ENCODE measurements at places on chromosomes 2 and 18. TPM values are rescaled to one million over a fixed set of nuclear protein-coding genes. Genes with fewer than 3 reads are reported as not detected.

DNA sequence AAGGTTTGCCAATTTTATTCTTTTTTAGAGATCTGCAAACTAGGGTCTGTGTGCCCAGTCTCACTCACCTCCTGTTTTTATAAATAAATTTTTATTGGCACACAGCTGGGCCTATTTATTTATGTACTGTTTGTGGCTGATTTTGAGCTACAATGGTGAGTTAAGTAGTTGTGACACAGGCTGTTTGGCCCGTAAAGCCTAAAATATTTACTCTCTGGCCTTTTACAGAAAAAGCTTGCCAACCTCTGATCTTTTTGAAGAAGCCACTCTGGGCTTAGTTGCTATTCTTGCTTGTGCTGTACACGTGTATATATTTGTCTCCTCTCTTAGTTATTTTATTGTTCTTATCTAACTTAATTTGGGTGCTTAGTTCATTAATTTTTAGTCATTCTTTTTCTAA, 14.5 kb downstream of the NAB1 start:
- no peak for DNase-seq

The ALLC gene
- total RNA-seq = not detected

The EGR4 gene
- not detected for total RNA-seq

GRCh38 chr2:172510088-172510487, 45.8 kb upstream of the PDK1 start:
- DNase-seq = no peak

GRCh38 chr2:173979751-173980351, 14.7 kb upstream of the SP3 start:
- DNase-seq = no peak

DNA sequence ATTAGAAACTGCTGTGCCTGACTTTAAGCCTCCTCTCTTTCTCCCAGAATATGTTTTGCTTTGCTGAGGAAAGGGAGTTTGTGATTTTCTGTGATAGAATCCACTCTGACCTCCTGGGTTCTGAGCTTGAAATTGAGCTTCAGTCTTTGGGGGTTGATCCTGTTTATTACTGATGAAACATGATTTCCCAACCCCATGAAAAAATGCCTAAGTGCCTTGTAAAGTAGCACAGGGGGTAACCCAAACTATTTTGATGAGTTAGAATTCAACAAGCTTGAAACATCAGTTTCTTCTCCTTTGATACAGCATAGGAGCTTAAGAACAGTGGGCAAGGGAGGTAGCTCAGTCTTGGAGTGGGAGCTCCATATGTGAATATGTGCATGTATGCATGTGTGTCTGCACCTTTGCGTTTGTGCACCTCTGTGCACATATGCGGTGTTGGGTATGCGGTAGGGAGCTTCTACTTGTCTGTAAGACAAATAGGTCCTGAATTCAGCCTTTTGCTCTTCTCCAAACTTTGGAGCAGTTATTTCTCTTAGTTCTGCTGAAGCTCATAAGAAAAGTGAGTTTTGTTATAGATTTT, 364.6 kb downstream of the OSR1 start:
- no peak for DNase-seq

DNA sequence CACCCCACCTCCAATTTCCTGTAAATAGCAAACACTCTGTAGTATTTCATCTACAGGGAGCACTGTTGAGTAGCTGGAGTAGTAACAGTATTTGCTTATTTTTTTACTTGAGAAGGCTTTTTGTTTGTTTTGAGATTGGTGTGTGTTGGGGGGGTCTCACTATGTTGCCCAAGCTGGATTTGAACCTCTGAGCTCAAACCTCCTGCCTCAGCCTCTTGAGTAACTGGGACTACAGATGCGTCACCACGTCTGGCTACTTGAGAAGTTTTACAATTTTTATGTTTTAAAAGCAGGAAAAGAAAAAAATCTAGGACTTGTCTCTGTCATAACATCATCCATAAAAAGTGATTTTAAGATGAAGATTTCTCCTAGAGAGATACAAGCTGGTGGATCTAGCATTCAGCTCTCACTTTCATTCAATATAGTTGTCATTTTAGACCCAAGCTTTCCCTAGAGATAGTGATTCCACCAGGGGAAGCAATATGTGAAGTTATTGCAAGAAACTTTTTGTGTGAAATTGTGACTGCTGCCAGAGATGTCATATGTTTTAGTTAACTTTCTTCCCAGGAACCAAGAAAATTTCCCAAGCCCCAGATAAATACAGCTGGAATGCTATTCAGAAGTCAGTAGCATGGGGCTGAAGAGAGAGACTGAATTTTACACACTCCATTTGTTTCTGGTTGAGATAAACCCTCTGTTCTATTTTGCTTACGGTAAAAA, 60.2 kb upstream of the MAP4K3 start:
- DNase-seq = no peak

DNA sequence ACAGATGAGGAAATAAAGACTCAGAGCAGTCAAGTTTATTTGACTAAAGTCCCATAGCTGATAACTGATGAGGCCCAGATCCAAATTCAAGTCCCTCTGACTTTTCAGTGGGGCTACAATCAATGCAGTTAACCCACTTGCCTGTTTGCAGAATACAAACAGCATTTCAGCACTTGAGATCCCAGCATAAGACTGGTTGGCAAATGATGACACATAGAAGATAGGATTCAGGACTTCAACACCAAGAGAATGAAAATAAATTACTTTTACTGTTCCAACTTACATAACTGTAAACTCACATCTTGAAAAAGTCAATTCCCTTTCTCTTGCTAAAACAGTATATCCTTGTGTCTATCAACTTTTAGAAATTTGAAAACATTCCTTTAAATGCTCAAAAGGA, 61.2 kb downstream of the CCDC93 start:
- no peak for DNase-seq

DNA sequence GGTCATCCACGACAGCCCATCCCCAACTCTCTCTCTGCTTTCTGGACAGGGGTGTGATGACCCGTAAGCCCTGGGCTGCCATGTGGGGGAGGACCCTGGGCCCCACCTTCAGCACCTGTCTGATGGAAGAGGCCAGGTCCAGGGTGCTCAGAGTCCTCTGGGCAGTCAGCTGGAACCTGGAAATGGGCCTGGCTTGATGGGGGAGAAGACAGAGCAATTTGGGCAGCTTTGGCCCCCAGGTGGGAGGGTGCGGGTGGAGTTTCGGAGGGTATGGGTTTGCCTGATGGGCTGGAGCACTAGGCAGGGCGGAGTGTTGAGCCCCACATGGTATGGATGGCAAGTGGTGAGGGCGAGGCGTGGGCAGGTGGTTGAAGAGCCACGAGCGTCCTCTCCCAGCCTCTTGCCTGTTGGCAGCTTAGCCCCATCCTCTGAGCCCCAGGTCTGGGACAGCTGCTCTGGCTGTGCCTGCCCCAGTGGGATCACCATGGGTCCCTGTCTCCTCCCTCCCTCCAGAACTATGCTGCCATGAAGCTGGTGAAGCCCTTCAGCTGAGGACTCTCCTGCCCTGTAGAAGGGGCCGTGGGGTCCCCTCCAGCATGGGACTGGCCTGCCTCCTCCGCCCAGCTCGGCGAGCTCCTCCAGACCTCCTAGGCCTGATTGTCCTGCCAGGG, 232.7 kb downstream of the DYSF start:
- no peak for DNase-seq

DNA sequence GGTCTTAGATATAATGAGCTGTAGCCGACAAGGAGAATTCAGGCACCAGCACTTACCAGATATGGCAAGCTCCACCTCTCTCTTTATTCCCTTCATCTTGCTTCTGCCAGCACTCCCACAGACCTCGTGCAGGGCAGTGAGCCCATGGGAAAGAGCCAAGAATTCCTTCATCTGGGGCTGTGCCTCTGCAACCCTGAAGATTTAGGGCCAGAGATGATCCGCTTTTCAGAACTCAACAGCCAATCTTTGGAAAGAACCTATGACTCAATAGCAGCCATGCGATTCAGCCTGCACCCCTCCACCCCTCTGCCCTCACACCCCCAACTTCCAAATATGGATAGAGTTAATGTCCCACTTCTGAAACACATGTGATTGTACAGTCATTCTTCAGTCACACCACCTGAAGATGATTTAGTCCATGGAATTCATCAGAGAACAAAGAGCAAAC, 533.7 kb upstream of the TNP1 start:
- no peak for DNase-seq

DNA sequence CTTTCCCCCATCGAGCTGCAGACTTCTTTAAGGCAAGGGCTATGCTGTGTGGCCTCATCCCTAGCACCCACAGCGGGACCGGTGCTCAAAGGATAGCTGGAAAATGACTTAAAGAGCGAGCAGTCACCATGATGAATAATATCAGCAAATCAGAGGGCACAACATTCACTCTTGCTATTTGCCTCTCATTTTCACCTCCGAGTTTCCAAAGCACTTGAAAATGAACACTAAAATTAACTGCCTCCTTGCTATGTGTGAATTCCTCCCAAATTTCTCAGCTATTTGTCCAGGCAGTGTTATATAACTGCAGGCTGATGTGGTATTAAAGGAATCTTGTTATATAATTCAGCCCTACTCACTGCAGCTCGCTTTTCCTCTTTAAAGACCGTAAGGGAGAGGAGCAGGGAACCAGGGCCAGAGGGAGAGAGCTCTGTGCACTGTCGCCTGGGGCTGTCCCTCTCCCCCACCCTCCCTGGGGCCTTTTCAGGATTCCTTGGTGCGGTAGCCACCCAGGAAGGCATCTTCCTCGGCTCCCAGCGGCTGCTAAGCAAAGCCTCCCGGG, 1.4 kb downstream of the CYS1 start:
- no peak for DNase-seq

DNA sequence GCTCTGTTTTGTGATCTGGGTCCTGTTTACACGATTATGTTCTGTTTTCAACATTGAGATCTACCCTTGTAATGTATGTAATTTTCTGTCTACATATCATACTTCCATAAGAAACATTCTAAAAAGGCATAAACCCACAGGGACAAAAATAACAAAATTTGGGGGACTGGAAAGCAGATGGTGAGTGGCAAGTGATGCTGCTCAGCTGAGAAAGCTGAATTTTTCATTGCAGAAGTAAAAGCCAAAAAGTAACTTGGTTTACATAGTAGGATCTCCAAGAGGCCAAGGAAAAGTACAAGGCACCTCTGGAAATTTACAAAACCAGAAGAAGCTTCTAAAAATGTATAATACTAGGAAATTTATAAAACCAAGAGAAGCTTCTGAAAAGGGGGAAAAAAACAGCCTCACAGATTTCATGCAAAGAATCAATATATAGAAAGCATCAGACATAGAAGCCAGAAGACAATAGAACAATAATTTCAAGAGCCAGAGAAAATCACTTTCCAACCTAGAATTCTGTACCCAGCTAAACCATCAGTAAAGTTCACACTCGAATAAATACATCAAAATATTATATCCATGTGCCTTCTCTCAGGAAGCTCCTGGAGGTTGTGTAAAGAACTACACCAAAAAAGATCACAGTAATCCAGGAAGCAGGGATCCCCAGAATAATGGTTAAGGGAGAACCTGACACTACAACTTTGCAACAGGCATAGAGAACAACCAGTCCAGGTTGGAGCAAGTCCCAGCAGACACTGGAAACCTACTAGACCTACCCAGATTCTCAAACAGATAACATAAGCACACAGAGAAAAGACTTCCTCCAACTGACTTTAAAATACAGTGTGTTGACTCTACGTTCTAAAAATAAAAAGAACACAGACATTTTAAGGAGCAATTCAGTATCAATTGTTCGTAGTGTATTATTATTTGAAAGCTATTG, 401.7 kb upstream of the HS6ST1 start:
- no peak for DNase-seq

The CRYGC gene
- not detected for total RNA-seq

- DNase-seq = no peak
Observed at GRCh38 chr2:159106109-159106508, 137.7 kb downstream of the TANC1 start.

The CCDC85A gene
- not detected for total RNA-seq

DNA sequence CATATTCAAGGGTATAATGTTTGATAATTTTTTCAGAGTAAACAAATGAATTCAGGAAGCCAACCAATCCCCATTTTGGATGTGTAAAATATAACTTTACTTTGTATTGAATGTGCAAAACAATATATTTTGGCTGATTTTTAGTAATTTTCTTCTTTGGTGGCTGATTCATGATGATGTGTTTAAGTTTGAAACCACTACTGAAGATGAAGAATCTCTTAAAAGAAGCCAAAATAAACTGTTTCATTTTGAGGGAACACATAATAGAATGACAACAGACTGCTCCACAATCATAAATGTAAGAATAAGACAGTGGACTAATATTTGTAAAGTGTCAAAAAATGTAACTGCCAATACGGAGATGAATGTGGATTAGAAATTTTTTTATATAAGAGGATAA, 52.5 kb upstream of the TRIM43 start:
- no peak for DNase-seq

The CTAGE1 gene
- total RNA-seq = not detected

DNA sequence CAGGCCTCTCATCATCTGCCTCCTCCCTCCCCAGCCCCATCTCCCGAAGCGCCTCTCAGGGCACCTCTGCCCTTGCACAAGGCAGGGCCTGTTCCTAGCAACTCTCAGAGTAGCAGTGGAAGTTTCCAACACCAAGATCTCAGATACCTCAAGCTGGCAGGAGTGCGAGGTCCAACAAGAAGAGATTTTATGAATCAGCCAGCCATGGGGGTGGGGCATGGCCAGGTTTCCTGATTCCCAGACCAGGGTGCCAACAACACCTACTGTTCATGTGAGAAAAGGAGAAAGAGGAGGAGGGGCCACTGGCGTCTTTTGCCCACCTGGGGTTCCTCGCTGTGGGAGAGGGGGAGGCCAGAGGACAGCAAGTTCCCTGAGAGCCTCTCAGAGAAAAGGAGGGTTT, 6.6 kb upstream of the STEAP3 start:
- DNase-seq = no peak

- peak; percentile 99 for DNase-seq
Observed at GRCh38 chr18:3595369-3596273, 145.6 kb downstream of the TGIF1 start.

- no peak for DNase-seq
Observed at GRCh38 chr2:85990084-85990483, 101.3 kb upstream of the ST3GAL5 start.

DNA sequence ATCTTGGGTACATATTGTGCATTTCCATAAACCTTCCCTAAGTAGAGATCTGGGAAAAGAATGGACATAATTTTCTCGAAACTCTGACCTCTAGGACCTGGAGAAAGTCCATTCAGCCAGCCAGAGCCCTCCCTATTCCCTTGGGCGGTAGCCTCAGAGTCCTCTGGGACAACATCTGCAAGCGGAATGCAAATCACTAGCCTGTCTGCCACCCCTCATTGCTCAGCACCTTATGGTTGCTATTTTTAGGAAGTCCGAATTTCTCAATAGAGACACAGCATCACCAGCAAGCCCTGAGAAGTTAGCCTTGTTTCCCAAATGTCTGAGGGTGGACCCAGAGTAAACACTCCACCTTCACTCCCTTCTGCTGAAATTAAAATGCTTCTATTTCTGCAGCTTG, 17.6 kb upstream of the CD28 start:
- DNase-seq = no peak

The MC4R gene
- total RNA-seq = not detected

- no peak for DNase-seq
Observed at GRCh38 chr2:61988462-61989366, 83.2 kb downstream of the COMMD1 start.

DNA sequence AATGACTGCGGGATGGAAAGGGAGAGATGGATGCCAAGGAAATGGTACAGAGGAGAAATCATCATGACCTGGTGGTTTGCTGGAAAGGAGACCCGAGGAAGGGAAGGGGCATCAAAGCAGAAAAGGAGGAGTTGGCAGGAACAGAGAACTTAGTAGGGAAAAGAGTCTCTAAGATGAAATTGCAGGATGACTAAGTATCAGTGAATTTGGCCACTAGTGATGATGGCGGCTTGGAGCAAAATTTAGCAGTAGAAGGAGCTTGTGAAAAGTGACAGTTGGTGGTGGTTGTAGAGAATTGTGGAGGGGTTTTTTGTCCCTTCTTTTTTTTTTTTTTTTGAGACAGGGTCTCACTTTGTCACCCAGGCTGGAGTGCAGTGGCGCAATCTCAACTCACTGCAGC, 10.1 kb downstream of the METAP1D start:
- no peak for DNase-seq

The KCNE4 gene
- total RNA-seq = not detected
